Purkinje cell (primary cell): ENCODE measurements at places on chromosomes 7 and 10. TPM values are rescaled to one million over a fixed set of nuclear protein-coding genes. Genes with fewer than 3 reads are reported as not detected.

IL2RA gene
- polyA plus RNA-seq: not detected in 2 replicates

TSPAN12 gene
- polyA plus RNA-seq: 6.7 and 9.2 TPM in 2 replicates

SLC26A5 gene
- polyA plus RNA-seq: not detected in 2 replicates

PPP1R3A gene
- polyA plus RNA-seq: not detected in 2 replicates

ACSM6 gene
- not detected in 2 replicates for polyA plus RNA-seq

ITPRID1 gene
- 2.0 TPM in 1 of 2 replicates, not detected in the other for polyA plus RNA-seq

HKDC1 gene
- polyA plus RNA-seq: 1.6 and 2.2 TPM in 2 replicates

H2BK1 gene
- polyA plus RNA-seq: not detected in 2 replicates

KLF14 gene
- not detected in 2 replicates for polyA plus RNA-seq

PNLIPRP2 gene
- not detected in 2 replicates for polyA plus RNA-seq

SKIDA1 gene
- 0.07 and 1.9 TPM in 2 replicates for polyA plus RNA-seq

ASB13 gene
- 8.9 and 10.0 TPM in 2 replicates for polyA plus RNA-seq

IL6 gene
- polyA plus RNA-seq: not detected in 2 replicates

METTL2B gene
- 5.2 and 9.9 TPM in 2 replicates for polyA plus RNA-seq

CYP3A4 gene
- not detected in 2 replicates for polyA plus RNA-seq

SLC13A4 gene
- polyA plus RNA-seq: 0.04 and 0.46 TPM in 2 replicates

IGFBP3 gene
- 2.7 and 10.5 TPM in 2 replicates for polyA plus RNA-seq

TMEM196 gene
- polyA plus RNA-seq: 2.9 TPM in 1 of 2 replicates, not detected in the other

PALS2 gene
- 36.6 and 43.3 TPM in 2 replicates for polyA plus RNA-seq

CHST3 gene
- polyA plus RNA-seq: 0.82 and 0.98 TPM in 2 replicates

ABCB1 gene
- 0.62 and 1.0 TPM in 2 replicates for polyA plus RNA-seq

GSTO2 gene
- 26.0 and 36.3 TPM in 2 replicates for polyA plus RNA-seq

CDNF gene
- 0.27 TPM in 1 of 2 replicates, not detected in the other for polyA plus RNA-seq
